Activated T-helper 17 cell treated with anti-CD3 and anti-CD28 coated beads, Interleukin-2, amount 50 U/mL, for 72 hours (primary cell): ENCODE measurements at places on chromosomes 13 and 19. TPM values are rescaled to one million over a fixed set of nuclear protein-coding genes. Genes with fewer than 3 reads are reported as not detected.

Gene WDR62
- total RNA-seq: 33.2 TPM

Gene OR10H4
- not detected for total RNA-seq

Gene GZMM
- total RNA-seq: 31.3 TPM

Gene KIR3DL1
- total RNA-seq: not detected

Gene CPAMD8
- total RNA-seq: 0.11 TPM

DNA sequence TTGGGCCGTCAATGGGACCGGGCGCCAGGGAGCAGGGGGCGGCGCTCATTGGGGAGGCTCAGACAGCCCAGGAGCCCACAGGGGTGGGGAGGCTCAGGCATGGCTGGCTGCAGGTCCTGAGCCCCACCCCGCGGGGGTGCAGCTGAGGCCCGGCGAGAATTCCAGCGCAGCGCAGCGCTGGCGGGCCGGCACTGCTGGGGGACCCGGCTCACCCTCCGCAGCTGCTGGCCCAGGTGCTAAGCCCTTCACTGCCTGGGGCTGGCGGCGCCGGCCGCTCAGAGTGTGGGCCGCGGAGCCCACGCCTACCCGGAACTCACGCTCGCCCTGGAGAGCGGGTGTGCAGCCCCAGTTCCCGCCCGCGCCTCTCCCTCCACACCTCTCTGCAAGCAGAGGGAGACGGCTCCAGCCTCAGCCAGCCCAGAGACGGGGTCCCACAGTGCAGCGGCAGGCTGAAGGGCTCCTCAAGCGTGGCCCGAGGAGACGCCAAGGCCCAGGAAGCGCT, 1227.4 kb downstream of the PCDH17 start:
- ATAC-seq: no peak

DNA sequence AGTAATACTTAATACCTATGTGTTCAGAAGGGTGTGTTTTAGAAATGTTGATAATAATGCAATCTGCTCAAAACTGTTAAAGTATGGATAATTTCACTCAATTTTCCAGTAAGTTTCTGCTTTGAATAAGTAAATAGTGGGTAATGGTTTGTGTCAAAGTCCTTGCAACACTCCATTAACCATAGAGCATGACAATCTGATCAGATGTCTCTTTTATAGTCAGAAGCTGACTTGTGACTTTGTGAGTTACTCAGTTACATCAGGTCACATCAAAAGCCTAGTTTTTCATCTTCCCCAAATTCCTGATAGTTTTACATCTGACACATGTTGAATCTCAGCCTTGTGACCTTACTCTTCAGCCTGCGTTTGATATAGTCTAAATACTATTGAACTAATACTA, 338.0 kb downstream of the EFNB2 start:
- ATAC-seq: no peak

- ATAC-seq: peak; percentile 56
Observed at GRCh38 chr19:45110851-45111266, 17.9 kb downstream of the PPP1R37 start.

DNA sequence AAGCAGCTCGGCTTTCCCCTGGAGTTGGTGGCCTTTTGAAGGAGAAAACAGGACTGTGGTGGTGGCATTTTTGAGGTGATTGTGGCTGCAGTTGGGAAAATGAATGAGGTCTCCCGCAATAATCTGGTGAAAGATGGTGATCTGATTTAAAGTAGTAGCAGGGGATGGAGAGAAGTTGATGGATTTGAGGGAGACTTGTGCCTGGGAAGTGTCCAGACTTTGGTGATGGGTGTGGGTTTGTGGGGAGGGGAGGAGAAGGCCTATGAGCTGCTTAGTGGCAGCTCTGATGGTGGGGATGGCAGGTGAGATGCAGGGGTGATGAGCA, 4.0 kb upstream of the EPN1 start:
- no peak for ATAC-seq

- peak; percentile 49 for ATAC-seq
Observed at GRCh38 chr19:46784262-46785053, 3.9 kb downstream of the SLC1A5 start.

- ATAC-seq: no peak
Observed at GRCh38 chr13:103238441-103238840, 172.2 kb upstream of the SLC10A2 start.

GRCh38 chr19:23917856-23918255, 3.2 kb downstream of the ZNF726 start:
- ATAC-seq: no peak

DNA sequence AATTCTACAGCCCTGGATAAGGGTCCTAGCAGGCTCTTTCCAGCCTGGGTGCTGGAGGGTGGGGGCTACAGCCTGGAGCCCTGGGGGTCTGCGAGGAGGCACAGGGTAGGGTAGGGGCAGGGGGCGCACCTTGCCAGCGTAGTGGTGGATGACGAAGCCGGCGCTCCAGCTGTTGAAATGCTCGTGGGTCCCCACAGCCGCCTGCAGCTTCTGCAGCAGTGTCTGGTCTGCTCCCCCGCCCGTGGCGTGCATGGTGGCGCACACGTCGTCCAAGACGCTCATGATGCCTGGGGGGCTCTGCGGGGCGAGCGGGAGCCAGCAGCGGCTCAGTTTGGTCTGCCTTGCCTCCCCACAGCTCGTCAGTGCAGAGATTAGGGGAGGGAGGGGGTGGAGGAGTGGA, 30.2 kb upstream of the ZNF414 start:
- no peak for ATAC-seq

GRCh38 chr19:56112313-56112709, 8.8 kb downstream of the ZNF787 start:
- ATAC-seq: no peak
